ENCODE measurements at places on chromosomes 7 and 10.

GRCh38 chr7:96203786-96204185 lies 118.1 kb downstream of the SLC25A13 start:
- DNase-seq = no peak

DNA sequence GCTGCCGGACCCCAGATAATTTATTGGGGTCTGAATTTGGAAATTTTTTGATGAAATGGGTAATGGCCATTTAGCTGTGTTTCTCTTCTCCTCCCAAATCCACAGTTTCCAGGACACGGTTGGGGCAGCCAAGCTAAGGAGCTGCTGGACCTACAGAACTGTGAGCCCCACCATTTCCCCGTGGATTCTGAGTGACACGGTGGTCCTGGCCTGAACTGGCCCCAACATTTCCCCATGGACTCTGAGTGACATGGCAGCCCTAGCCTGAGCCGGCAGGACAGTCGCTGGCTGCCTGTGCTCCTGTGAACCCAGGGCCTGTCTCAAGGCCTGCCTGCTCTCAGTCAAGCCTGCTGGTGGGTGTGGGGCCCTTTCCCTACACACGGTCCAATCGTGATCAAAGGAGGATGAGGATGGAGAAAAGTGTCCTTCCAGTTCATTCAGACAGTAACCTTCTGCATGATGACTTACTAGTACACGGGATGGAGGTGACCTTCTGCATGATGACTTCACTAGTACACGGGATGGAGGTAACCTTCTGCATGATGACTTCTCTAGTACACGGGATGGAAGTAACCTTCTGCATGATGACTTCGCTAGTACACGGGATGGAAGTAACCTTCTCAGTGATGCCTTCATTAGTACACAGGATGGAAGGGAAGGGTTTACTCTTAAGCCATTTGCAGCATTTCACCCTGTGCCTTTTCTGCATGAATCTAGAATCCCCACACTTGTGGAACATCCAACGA lies 359.9 kb downstream of the GLRX3 start:
- no peak for DNase-seq

- DNase-seq = no peak
Measured at GRCh38 chr10:28951484-28951883, 274.2 kb downstream of the BAMBI start.

- no peak for DNase-seq
Measured at GRCh38 chr7:42227541-42227935, 9.5 kb downstream of the GLI3 start.

GRCh38 chr7:57820477-57820876 lies 370.5 kb downstream of the ZNF716 start:
- no peak for DNase-seq

- no peak for DNase-seq
Measured at GRCh38 chr7:48085433-48085791, 3.7 kb upstream of the UPP1 start.

DNA sequence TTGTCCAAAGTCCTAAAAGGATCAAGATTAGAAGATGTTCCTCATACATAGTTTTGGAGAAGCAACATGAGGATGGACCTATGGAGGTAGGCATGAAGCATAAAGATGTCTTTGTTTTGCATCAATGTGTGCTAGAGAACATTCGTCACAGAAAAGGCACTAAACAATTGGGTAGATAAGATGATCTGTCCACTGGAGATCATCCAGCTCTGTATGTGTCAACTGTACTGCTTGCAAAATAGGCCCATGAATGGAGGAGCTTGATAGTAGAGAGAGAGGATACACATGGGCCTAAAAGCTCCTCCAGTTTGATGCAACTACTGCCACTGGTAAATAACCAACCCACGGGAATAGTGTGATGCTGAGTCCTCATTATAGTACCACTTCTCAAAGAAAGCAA lies 286.4 kb upstream of the HGF start:
- DNase-seq = no peak

Measured in D341Med (cell line).